ENCODE measurements at places on chromosomes 2 and 18.
A peak's percentile ranks its signal among the peaks of the same experiment; 100 is the strongest.

DNA sequence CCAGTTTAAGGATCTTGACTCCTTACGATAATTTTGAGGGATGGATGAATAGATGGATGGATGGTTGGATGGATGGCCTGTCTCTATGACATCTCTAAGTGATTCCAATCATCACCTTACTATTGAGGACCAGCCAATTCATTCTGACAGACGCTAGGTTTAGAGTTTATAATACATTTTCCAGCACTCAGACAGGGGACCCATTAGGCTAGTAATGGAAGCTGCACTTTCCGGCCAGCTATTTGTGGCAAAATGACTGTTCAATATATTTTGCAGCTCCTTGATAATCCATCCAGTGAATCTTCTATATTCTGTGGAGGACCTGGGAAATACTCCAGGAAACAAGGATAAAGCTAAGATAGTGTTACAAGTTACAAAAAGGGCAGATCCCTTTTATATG, 262.9 kb downstream of the TDRD15 start:
- no peak for DNase-seq

GRCh38 chr18:34258176-34258575, 33.5 kb upstream of the NOL4 start:
- no peak for DNase-seq

GRCh38 chr2:173086518-173087213, 11.0 kb downstream of the MAP3K20 start:
- DNase-seq = no peak

DNA sequence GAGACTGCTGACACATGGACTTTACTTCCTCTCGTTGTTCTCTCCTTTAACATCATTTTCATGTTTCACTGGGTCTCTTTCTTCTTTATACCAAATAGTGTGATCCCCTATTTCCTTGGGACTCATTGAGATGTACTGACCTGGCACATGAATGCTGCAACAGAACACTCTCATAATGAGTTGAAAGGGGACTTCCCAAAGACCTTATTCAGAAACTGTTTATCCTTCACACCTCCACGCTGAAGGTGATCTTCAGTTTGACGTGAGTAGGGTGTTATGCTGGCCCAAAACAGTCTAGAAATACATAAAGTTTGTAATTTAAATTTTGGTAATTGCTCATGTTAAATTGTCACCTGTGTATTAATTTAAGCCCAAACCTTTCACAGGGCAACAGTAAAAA, 1096.8 kb upstream of the GYPC start:
- no peak for DNase-seq

- DNase-seq = peak; percentile 58
Observed at GRCh38 chr2:84823788-84824187, 57.1 kb downstream of the TRABD2A start.

DNA sequence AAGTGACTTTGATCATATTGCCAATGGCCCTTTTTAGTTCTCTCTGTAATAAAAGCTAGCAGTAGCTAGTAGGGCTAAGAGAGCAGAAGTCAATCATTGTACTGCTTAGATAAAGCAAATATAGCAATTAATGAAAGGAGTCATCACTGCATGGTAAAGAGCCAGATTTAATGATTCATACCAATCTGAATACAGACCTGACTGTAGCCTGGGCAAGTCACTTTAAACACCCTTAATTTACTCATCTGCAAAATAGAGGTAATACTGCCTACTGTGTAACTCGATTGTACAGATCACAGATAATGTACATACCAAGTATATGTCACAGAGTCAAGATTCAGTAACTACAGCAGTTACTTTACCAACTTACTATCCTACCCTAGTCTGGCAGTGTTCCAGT, 63.6 kb downstream of the ASXL2 start:
- DNase-seq = no peak

GRCh38 chr2:167380094-167380493, 491.8 kb downstream of the XIRP2 start:
- DNase-seq = no peak

GRCh38 chr2:41853427-41854191, 194.2 kb upstream of the PKDCC start:
- DNase-seq = peak; percentile 57

- no peak for DNase-seq
Observed at GRCh38 chr2:98759827-98760625, 29.1 kb upstream of the MGAT4A start.

- no peak for DNase-seq
Observed at GRCh38 chr2:33785201-33786106, 186.4 kb upstream of the FAM98A start.

- DNase-seq = peak; percentile 30
Observed at GRCh38 chr2:121004950-121005349, 269.3 kb downstream of the GLI2 start.

GRCh38 chr18:75344161-75344560, 83.3 kb downstream of the SMIM21 start:
- no peak for DNase-seq

- DNase-seq = no peak
Observed at GRCh38 chr2:238483656-238484055, 56.9 kb downstream of the ASB1 start.
